ENCODE measurements at places on chromosomes 6 and 20. TPM values are rescaled to one million over a fixed set of nuclear protein-coding genes. Genes with fewer than 3 reads are reported as not detected.
A peak's percentile ranks its signal among the peaks of the same experiment; 100 is the strongest.

Gene TMEM244
- not detected for total RNA-seq

Gene PKHD1
- total RNA-seq: not detected

Gene MYLK4
- total RNA-seq: 1.2 TPM

DNA sequence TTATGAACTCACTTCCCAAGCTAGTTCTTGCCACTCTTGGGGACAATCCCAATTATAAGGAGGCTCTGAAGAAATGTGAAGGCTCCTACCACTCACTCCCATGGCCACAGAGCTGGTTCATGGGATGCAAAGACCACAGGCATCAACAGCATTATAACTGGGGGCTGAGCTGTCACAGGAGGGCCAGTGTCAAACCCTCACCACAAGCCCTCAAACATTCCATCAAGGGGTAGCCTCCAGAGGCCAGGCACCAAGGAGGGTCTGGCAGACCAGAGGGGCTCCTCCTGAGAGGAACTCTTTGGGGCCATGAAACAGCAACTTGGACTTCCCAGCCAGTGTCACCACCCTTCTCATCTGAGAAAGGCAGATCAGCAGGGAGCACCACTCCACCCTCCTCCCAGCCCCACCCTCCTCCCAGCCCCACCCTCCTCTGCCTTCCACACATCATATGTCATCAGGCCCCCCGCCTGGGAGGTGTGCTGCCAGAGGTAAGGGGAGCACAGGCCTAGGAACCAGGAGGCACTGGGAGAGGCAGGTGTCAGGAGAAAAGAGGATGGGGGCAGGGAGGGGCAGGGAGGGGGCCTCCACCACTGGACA lies 1.2 kb upstream of the TSPO2 start:
- no peaks in the 10 kb centered on the region for H3K36me3 ChIP-seq
- no peaks in the 10 kb centered on the region for H3K4me1 ChIP-seq
- no peak overlapping the region for H3K27ac ChIP-seq
- DNase-seq: no peak
- H3K4me3 ChIP-seq: no peak overlapping the region

- no peak overlapping the region for H3K4me3 ChIP-seq
- DNase-seq: no peak
- no peaks in the 10 kb centered on the region for H3K27me3 ChIP-seq
Measured at GRCh38 chr20:10113746-10114145, 79.0 kb downstream of the ANKEF1 start.

- no peaks in the 10 kb centered on the region for H3K36me3 ChIP-seq
- DNase-seq: no peak
- H3K27me3 ChIP-seq: no peaks in the 10 kb centered on the region
- no peak overlapping the region for H3K27ac ChIP-seq
- H3K4me3 ChIP-seq: no peak overlapping the region
Measured at GRCh38 chr6:1326535-1327121, 14.7 kb downstream of the FOXQ1 start.

- H3K4me3 ChIP-seq: peak overlapping the region; percentile 83
- H3K27me3 ChIP-seq: no peaks in the 10 kb centered on the region
- peaks cover 8% of the 10 kb centered on the region for H3K4me1 ChIP-seq
- no peaks in the 10 kb centered on the region for H3K36me3 ChIP-seq
Measured at GRCh38 chr6:36444470-36444869, 1.7 kb downstream of the KCTD20 start.

GRCh38 chr20:50460608-50461267 lies 49.4 kb upstream of the PTPN1 start:
- no peaks in the 10 kb centered on the region for H3K27me3 ChIP-seq
- H3K4me3 ChIP-seq: no peak overlapping the region
- H3K4me1 ChIP-seq: no peaks in the 10 kb centered on the region
- no peaks in the 10 kb centered on the region for H3K36me3 ChIP-seq
- peak; percentile 92 for DNase-seq
- H3K27ac ChIP-seq: peak overlapping the region; percentile 56

GRCh38 chr6:108872575-108872974 lies 24.4 kb downstream of the ARMC2 start:
- no peak overlapping the region for H3K4me3 ChIP-seq
- H3K4me1 ChIP-seq: no peaks in the 10 kb centered on the region
- no peak for DNase-seq
- no peaks in the 10 kb centered on the region for H3K27me3 ChIP-seq
- no peaks in the 10 kb centered on the region for H3K36me3 ChIP-seq

GRCh38 chr6:36933102-36933501 lies 21.4 kb upstream of the PI16 start:
- H3K4me3 ChIP-seq: no peak overlapping the region
- no peak for DNase-seq

DNA sequence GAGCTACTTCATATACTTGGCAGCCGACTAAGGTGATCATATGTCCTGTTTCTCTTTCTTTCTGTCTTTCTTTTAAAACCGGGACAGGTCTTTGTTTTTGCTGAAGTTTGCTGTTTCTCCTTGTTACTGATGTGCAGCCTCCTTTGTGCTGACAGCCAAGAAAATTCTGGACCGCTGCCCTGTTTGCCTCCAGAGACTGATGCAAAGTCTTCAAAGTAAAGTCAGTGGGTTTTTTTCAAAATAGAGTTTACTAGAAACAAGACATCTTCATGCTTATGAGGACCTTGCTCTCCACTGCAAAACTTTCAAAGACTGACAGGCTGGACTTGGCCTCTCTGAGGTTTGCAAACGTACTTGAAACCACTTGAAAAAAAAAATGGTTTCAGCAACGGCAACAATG lies 510.5 kb upstream of the MAP3K7 start:
- H3K4me1 ChIP-seq: no peaks in the 10 kb centered on the region
- DNase-seq: peak; percentile 17
- no peak overlapping the region for H3K27ac ChIP-seq
- no peak overlapping the region for H3K4me3 ChIP-seq

DNA sequence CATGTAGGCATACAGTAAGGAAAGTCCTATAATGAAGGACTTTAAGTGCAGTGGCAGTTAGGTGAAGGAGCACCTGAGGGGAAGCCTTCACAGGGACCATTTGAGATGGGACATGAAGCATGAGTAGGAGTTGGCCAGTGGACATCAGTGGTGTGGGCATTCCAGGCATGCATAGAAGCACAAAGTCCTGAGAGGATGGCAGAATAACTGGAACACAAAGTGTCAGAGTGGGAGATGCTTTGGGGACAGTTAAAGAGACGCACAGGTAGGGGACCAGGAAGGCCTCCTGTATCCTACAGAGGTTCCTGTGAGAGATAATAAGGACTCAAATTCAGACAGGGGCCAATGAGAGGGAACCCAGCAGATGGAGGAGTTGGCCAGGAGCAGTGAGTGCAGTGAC lies 26.4 kb upstream of the EFHC1 start:
- no peaks in the 10 kb centered on the region for H3K36me3 ChIP-seq
- no peaks in the 10 kb centered on the region for H3K4me1 ChIP-seq
- no peak overlapping the region for H3K4me3 ChIP-seq
- no peak for DNase-seq
- no peaks in the 10 kb centered on the region for H3K27me3 ChIP-seq
- H3K27ac ChIP-seq: no peak overlapping the region

DNA sequence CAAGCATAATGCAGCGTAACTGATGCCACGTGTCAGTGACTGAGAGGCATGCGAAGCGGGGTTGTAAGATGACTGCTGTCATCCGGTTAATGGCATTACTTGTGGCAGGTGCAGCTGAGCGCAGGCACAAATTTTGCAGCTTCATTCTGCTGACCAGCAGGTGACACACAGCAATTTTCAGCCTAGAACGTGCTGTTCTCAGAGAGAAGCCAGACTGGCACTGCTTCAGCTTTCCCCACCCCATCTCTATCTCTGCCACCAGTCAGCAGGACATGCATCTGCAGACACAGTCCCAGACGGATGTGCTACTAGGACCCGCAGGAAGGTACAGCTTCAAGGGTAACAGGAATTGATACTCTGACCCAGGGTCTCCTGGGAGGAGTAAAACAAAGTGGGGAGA lies 221.8 kb downstream of the KIF16B start:
- no peak overlapping the region for H3K4me3 ChIP-seq
- H3K36me3 ChIP-seq: no peaks in the 10 kb centered on the region
- no peak overlapping the region for H3K27ac ChIP-seq
- no peak for DNase-seq
- H3K27me3 ChIP-seq: no peaks in the 10 kb centered on the region

GRCh38 chr20:24828992-24829648 lies 119.9 kb upstream of the CST7 start:
- DNase-seq: no peak
- no peaks in the 10 kb centered on the region for H3K27me3 ChIP-seq
- no peaks in the 10 kb centered on the region for H3K36me3 ChIP-seq

- no peak overlapping the region for H3K27ac ChIP-seq
- H3K27me3 ChIP-seq: no peaks in the 10 kb centered on the region
- H3K36me3 ChIP-seq: no peaks in the 10 kb centered on the region
- H3K4me3 ChIP-seq: no peak overlapping the region
- no peak for DNase-seq
- no peaks in the 10 kb centered on the region for H3K4me1 ChIP-seq
Measured at GRCh38 chr6:52365866-52366540, 4.1 kb downstream of the PAQR8 start.

GRCh38 chr6:139538366-139538765 lies 163.9 kb upstream of the CITED2 start:
- no peaks in the 10 kb centered on the region for H3K36me3 ChIP-seq
- no peak overlapping the region for H3K4me3 ChIP-seq
- H3K4me1 ChIP-seq: peaks cover 7% of the 10 kb centered on the region
- H3K27me3 ChIP-seq: no peaks in the 10 kb centered on the region

- H3K36me3 ChIP-seq: no peaks in the 10 kb centered on the region
- H3K27ac ChIP-seq: no peak overlapping the region
- H3K4me1 ChIP-seq: no peaks in the 10 kb centered on the region
Measured at GRCh38 chr6:42551217-42551616, 12.6 kb upstream of the UBR2 start.

- no peaks in the 10 kb centered on the region for H3K4me1 ChIP-seq
- no peak overlapping the region for H3K27ac ChIP-seq
- no peak for DNase-seq
Measured at GRCh38 chr6:112910256-112910655, 563.1 kb downstream of the RFPL4B start.

DNA sequence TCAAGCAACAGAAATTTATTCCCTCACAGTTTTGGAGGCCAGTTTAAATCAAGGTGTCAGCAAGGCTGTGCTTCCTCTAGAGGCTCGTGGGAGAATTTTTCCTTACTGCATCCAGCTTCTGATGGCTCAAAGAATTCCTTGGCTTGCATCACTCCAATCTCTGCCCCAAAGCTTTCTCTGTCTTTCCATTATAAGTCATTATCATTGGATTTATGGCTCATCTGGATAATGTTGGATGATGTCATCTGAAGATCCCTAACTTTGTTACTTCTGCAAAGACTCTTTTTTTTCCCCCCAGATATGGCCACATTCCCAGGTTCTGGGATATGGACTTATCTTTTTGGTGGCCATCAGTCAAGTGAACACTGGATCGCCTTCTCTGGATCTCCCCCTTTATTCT lies 146.3 kb upstream of the B3GAT2 start:
- no peaks in the 10 kb centered on the region for H3K36me3 ChIP-seq
- no peaks in the 10 kb centered on the region for H3K4me1 ChIP-seq
- no peak for DNase-seq

DNA sequence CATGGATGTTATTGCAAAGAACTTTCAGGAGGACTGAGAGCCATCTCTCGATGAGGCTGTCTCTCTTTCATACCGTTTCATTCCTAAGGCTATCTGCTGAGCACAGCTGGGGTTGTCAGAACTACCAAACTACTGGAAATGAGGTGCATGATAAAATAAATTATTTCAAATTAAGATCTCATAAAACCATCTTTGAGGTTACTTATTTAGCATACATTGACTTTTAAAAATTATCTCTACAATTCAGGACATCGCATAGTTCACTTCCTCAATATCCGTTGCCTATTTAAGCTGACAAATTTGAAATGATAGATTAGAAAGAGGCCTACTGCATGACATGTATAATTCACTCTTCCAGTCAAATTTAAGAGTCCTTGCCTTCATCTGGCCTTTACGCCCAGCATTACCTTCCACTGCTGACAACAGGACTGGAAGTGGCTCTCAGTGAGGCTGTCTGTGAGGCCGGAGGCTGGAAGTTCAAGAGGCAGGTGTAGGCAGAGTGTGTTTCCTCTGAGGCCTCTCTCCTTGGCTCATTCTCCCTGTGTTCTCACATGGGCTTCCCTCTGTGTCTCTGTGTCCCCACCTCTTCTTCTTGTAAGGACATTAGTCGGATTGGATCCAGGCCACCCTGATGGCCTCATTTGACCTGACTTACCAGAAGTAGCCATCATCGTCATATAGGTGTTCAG lies 12.8 kb upstream of the DUSP22 start:
- no peaks in the 10 kb centered on the region for H3K4me1 ChIP-seq
- no peaks in the 10 kb centered on the region for H3K36me3 ChIP-seq
- no peak overlapping the region for H3K4me3 ChIP-seq

Measured in uterus (tissue), 4 donors.